Activated T-helper 17 cell treated with anti-CD3 and anti-CD28 coated beads, Interleukin-2, amount 50 U/mL, for 72 hours (primary cell): ENCODE measurements at places on chromosomes 7 and 10.

- no peak for ATAC-seq
These were observed 45.4 kb downstream of the FAM53B start for GRCh38 chr10:124698545-124699469.

GRCh38 chr10:97770255-97770654 is 1.5 kb downstream of the SFRP5 start:
- ATAC-seq: no peak

DNA sequence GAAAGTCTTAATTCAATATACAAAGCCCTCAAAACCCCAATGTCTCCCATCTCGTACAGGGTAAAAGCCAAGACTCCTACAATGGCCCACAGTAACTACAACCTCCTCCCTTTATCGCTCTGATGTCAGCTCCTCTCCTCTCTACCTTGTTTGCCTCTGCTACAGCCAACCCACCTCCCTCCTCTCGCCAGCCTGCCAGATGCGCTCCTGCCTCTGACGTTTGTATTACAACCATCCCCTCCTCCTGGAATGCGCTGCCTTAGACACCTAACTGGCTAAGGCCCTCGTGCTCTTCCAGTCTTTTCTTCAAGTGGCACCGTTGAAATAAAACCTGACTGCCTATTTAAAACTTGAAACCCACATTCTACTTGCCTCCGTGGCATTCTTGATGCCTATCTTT is 115.3 kb upstream of the MYO3A start:
- no peak for ATAC-seq

GRCh38 chr7:30412782-30413504 is 65.6 kb downstream of the NOD1 start:
- ATAC-seq: peak; percentile 54

GRCh38 chr7:55046582-55047342 is 27.9 kb downstream of the EGFR start:
- no peak for ATAC-seq

- ATAC-seq: no peak
These were observed 15.5 kb upstream of the SEMA3C start for GRCh38 chr7:80934321-80934720.

DNA sequence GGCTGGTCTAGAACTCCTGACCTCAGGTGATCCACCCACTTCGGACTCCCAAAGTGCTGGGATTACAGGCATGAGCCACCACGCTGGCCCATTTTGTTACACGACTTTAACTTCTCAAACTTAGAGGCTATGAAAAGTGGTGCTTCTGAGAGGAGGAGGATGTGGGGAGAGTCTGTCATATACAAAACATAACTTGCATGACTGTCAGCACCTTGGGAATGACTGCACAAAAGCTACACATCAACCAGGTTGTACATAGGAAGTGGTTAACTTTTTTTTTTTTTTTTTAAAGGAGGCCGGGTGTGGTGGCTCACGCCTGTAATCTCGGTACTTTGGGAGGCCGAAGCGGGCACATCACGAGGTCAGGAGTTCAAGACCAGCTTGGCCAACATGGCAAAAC is 43.4 kb upstream of the GSDME start:
- peak; percentile 99 for ATAC-seq

GRCh38 chr10:98088186-98088971 is 46.1 kb upstream of the R3HCC1L start:
- ATAC-seq: no peak

DNA sequence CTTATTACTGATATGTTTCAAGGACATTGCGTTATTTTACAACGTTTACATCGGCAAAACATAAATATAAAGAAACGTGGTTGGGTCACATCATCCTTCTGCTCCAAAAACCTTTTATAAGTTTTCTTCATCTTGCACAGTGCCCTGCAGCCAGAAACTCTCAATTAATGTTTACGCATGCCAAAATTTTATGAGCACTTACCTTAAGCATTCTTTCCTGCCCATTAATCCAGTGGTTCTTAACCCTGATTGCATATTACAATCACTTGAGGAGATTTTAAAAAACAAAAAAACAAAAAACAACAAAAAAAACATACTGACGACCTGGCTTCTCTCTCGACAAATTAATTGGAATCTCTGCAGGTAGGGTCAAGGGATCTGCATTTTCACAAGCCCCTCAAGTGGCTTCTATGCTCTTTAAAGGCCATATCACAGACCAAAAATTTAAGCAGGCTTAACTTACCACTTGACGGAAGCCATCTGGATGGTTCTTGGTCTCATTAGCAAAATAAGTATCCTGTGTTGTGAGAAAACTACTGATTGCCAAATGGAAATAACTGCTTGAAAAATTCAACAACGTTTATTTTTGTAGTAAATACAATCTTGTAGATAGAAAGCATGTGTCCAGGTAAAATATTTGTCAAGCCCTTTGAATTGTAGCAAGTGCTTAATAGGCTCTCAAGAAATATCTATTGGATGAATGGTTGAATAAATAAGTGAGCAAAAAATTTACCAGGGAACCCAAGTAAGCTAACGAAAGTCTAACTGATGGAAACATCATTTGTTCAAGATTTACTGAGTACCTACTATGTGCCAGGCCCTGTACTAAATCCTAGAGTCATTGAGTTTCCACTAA is 30.9 kb upstream of the SLC16A12 start:
- no peak for ATAC-seq

GRCh38 chr7:53095731-53096501 is 60.5 kb downstream of the POM121L12 start:
- no peak for ATAC-seq

DNA sequence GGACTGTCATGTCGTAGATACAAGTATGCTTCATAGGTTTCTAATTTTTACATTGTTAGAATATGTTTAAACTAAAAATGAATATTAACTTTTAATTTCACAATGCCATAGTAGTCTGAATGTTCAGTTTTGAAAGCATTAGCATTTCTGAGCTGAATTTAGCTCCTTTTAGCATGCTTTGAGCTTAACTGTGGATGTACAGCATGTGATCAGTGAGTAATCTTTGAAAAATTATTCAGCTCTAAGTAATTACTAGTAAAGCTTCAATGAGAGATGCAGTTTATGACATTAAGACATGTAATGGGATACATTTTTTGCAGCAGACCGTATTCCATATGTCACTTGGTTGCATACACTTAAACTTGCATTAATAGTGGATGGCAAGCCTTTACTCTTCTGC is 114.1 kb upstream of the WNT16 start:
- no peak for ATAC-seq

DNA sequence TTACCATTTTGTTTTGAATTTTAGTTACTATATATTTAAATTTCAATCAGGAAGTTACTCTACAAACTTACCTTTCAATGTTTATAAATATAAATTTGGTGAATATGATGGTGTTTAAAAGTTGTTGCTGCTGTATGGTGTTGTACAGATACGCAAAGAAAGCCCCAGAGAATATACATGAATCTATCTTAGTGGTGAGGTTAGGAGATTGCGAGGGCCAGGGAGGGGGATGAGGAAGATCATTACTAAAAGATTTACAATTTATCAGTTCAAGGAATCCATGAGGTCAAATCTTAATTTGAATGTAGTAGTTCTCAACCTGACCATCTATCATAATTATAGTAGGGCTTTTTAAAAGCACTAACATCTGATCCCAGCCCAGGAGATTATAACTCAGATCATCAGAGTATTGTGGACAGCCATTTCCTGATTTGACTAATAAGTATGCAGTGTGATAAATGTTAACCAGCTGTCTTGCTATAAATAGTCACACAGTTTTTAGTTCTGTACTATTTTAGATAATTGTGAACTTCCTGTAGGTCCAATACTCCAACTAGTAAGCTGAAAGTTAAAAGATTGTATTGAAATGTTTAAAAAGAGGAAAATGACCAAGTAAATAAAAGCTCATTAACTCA is 23.6 kb downstream of the FAM3C start:
- ATAC-seq: peak; percentile 91

GRCh38 chr10:3471472-3471871 is 298.9 kb upstream of the PITRM1 start:
- ATAC-seq: no peak

- ATAC-seq: no peak
These were observed 52.2 kb downstream of the WAC start for GRCh38 chr10:28585076-28585475.

GRCh38 chr10:43070121-43071085 is 6.5 kb upstream of the RET start:
- no peak for ATAC-seq

DNA sequence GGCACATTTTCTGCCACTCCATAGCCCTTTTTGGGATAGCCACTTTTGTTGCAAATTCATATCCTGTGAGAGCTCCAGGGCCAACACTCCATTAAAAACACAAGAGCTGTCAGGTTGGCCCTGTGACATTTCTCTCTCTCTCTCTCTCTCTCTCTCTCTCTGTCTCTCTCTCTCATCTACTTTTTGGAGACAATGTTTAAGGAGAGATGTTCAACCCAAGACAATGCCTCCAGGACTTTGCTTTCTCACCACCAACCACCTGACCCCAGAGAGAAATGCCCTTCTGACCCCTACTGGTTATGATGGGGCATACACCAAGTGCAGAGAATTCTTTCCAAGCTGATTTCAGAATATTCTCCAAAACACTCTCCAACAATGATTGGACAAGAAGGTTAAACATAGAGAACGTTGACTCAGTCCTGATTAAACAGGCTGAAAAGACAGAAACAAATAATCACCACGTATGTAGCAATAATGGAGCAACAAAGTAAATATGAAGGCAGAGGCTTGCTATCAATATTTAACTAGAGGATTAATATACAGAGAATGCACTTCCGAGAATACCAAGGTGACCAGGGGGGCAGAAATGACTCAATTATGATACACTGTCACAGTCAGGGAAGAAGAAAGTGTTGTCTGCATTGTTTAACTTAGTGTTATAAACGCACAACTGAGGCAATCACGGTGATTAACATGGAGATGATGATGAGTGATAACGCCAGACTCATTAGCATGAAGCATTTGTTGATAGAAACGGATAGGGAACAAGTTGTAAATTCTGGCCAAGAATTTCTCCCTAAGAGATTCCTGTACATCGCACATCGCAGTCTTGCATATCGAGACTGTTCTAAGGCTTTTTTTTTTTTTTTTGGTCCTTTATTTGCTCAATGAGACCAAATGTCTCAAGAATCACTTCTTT is 178.5 kb downstream of the NRP1 start:
- peak; percentile 58 for ATAC-seq

DNA sequence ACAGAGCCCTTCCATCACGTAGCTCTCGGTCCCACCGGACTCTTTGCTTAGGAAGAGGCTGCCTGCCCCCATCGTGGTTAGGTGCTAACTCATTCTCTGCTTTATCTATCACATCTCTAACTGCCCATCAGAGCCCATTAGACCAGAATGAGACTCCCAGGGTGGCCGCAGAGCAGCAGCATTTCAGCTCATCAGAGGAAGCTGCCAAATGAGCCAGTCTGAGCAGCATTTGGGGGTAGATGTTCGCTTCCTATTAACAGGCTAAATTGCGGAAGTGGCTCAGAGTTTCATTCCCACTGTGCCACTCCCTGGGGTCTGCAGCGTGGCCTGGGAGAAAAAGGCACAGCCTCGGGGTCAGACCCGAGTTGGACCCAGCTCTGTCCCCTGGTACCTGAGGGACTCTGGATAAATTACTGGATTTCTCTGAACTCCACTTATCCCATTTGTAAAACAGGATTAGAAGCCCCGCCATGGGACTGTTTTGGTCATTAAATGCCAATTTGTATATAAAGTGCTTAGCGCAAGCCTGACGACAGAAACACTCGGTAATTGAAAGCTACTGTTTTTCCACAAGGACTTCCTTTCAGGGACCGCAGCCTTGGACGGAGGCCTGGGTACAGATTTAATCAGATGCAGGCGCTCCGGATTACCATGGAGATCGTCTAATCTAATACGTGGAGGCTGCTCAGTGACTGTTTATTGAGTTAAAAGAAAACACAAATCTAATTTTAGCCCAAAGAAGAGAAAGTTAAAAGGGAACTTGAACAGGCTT is 73.8 kb upstream of the PRLHR start:
- no peak for ATAC-seq

- no peak for ATAC-seq
These were observed 58.3 kb downstream of the ARID5B start for GRCh38 chr10:61959814-61960213.

- ATAC-seq: peak; percentile 81
These were observed 12.7 kb downstream of the IKZF1 start for GRCh38 chr7:50317221-50317678.
